ENCODE measurements at places on chromosomes 12 and 14.

GRCh38 chr12:67441736-67442346 lies 172.7 kb downstream of the CAND1 start:
- peak; percentile 57 for DNase-seq

DNA sequence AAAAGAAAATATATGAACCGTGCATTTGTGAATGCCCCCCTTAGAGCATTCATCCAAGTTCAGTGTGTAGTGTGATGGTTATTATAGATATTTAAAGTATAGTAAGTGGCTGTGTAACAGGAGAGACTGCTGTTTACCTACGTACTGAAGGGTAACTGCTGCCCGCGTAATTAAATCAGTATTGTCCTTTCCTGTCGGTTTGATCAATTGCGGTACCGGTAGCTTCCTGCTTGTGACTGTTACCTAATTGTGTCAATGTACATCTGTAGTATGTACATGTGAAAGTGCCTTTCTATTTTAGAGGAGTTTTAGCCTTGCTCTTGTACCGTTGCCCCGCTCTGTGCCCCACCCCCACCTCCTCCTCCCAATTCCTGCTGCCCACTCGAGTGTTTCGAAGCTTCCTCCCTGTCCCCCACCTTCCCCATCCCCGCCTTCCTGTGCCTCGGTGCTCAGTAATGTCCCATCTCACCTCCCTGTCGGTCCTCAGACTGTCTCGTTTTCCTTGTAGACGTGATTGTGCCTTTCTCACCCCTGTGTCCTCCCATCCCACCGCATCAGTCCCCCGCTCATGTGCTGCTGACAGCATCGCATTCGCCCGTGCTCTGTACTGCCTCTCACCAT lies 75.0 kb downstream of the KICS2 start:
- no peak for DNase-seq

GRCh38 chr12:75701859-75702258 lies 190.4 kb upstream of the KRR1 start:
- DNase-seq: no peak

GRCh38 chr14:67940486-67941455 lies 121.2 kb downstream of the RAD51B start:
- DNase-seq: no peak

DNA sequence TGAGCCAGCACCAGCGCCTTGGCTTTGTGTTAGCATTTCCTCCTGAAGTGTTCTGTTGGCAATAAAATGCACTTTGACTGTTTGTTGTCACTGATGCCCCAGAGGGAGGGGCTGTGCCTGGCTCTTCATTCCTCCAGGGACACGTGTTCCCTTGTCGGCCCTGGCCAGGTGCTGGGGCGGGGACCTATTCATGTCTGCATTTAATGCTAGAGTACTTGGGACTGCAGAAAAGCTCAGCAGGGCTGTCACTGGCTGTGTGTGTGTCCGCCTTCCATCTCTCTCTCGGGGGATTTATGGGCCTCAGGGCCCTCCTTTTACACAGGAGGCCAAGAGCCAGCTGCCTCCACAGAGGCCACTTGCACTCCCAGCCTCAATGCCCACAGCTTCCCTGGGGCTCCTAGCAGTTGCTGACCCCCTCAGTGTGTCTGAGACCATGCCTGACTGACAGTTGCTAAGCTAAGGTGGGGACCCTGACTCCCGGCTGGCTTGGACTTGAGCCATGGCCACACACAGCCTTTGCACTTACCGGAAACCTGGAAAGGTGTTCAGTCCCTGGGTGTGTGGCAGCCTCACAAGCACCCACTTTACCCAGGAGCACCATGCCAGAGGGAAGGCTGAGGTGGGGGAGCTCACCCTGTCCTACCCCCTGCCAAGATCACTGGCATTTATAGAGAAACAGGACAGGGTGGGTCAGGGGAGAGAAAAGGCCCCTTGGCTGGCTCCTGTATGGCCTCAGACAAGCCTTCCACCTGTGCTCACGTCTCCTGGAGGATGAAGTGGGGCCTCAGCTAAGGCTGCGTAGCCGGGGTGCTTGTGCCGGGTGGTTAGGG lies 27.8 kb downstream of the HIP1R start:
- DNase-seq: no peak

- no peak for DNase-seq
Observed at GRCh38 chr14:73173092-73173735, 36.9 kb downstream of the PSEN1 start.

DNA sequence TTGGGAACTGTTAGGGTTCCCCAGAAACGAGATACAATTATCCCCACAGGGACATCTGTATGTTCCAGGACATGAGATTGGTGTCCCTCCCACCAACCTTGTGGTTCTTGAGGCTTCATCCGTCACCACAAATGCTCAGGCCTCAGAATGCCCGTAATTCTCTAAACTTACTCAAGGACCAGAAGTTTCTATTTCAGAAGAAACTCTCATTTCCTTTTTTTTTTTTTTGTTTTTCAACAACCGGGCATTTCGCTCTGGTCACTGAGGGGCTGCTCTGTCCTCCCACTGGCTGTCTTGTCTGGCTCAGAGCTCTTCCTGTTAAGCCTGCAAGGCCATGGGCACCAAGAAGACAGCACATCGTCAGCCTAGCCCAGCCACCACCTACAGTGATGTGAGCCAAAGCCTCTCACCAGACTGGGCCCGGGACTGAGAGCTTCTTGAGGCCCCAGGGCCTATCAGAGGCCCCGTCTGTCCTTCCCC lies 36.2 kb downstream of the VDR start:
- DNase-seq: no peak

- no peak for DNase-seq
Observed at GRCh38 chr12:105476616-105477015, 146.1 kb downstream of the C12orf75 start.

GRCh38 chr14:69532561-69533340 lies 41.9 kb downstream of the CCDC177 start:
- DNase-seq: no peak

DNA sequence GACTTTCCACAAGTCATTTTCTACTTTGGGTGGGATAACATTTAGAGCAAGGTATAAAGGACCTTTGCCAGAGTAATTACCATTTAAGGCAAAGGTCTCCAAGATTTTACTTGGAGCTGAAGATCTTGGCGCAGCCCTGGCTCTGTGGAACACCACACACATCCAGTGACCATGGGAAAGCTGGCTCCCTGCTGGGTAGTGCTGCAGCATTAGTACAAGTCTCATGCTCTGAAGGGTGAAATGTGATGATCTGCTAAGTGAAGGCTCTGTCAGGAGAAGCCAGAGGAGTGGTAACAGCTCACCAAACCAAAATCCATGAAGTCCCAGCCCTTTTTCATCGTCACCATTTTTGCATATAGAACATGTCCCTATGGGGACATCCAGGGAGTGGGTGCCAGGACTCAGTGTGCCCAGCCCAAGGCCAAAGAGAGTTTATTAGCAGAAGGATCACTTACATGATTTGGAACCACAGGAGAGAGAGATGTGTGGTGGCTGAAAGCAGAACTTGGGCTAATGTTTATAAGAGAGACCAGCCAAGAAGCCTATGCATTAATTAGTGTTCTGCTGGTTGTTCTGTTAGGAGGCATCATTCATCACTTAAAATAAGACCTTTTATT lies 110.7 kb downstream of the SLC38A6 start:
- DNase-seq: no peak

GRCh38 chr14:61911574-61911973 lies 149.4 kb downstream of the SNAPC1 start:
- DNase-seq: no peak

DNA sequence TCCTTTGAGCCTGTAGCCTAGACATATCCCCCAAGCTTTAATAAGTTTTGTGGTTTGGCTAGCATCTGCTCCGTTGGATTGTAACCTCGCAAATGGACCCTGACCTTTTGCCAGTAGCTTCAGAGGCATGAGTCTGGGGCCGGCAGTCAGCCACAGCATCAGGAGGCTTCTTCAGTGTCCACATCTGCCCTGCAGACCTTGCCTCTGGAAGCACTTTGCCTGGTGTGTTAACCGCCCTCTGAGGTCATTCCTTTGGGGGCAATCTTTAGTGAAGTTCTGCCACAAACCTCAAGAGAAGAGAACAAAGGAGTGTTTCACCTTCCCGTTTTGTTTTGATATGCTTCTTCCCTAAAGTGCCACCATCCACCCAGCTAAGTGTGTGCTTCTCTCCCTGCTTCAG lies 71.4 kb downstream of the GNS start:
- no peak for DNase-seq

DNA sequence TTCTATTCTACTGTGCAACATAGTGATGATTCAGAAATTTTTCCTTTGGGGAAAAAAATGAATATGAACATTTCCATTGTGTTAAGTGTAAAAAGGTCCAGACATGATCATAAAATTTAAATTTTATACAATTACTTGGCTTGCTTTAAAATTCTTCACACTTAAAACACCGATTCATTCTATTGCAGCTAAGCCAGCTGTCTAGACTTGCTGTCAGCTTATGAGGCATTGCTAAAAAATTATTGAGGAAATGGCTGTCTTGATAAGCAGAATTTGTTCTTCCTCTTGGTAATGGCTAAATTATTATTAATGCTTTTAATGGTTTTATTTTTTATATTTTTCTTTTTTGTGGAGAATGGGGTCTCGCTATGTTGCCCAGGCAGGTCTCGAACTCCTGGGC lies 1.8 kb downstream of the LYSET start:
- DNase-seq: no peak

GRCh38 chr14:54709444-54709843 lies 142.5 kb downstream of the SAMD4A start:
- no peak for DNase-seq

GRCh38 chr12:6426882-6427671 lies 17.7 kb upstream of the CD27 start:
- DNase-seq: peak; percentile 92

DNA sequence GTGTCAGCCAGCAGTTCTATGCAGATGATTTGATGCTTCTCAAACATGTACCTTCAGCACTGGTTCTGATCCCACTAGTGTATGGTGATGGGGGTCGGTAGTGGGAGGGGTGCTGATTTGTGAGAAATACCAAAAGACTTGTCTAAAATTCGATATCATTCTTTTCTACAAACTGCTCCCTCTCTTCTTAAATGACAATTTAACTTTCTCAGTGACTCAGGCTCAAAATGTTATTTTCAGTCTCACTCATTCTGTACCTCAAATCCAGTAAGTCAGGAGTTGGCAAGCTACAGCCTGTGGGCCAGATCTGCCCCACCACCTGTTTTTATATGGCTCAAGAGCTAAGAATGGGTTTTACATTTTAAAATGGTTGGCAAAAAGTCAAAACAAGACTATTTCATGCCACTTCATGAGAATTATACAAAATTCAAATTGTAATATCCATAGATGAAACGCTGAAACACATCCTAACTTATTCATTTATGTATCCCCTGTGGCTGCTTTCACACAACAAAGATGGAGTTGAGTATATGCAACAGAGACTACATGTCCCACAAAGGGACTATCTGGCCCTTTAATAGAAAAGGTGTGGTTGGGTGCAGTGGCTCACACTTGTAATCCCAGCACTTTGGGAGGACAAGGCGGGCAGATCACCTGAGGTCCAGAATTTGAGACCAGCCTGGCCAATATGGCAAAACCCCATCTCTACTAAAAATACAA lies 6.6 kb upstream of the NOP2 start:
- DNase-seq: no peak

- peak; percentile 34 for DNase-seq
Observed at GRCh38 chr12:89861086-89861485, 152.4 kb upstream of the ATP2B1 start.

GRCh38 chr14:100446572-100446971 lies 123.4 kb downstream of the SLC25A47 start:
- DNase-seq: no peak

GRCh38 chr14:85186082-85186481 lies 343.9 kb upstream of the FLRT2 start:
- no peak for DNase-seq
